ENCODE measurements at places on chromosomes 4 and X. TPM values are rescaled to one million over a fixed set of nuclear protein-coding genes. Genes with fewer than 3 reads are reported as not detected.
A peak's percentile ranks its signal among the peaks of the same experiment; 100 is the strongest.

HTR2C gene
- 11.0 TPM for total RNA-seq

HCCS gene
- 15.1 TPM for total RNA-seq

PNMA6A gene
- 23.2 TPM for total RNA-seq

PCDH10 gene
- total RNA-seq = 110 TPM

TMSB15B gene
- total RNA-seq = 22.4 TPM

KLHL34 gene
- total RNA-seq = not detected

IL15 gene
- total RNA-seq = 1.2 TPM

MAGEE1 gene
- 16.3 TPM for total RNA-seq

TCEAL4 gene
- 54.2 TPM for total RNA-seq

ESX1 gene
- not detected for total RNA-seq

- DNase-seq = no peak
Observed at GRCh38 chr4:88597970-88598660, 5.8 kb downstream of the HERC3 start.

- DNase-seq = no peak
Observed at GRCh38 chr4:5965225-5965624, 53.0 kb downstream of the C4orf50 start.

DNA sequence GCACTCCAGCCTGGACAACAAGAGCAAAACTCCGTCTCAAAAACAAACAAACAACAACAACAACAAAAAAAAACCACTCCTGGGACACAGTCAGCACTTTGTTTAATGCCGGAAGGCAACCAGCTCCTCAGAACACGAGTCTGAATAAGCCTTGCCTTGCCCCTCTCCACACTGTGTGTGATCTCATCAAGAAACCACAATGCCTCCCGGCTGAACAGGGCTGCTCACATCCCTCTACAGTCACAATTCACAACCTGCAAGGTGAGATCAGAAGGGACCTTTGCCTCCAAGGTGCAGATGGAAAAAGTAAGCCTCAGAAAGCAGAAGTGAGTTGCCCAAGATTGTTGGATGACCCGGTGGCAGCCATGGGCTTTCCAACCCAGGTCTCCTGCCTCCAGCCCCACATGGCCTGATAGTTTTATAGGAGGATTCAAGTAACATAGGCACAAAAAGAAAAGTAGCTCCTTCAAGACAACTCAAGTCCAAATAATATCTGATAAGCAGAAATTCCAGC, 80.8 kb downstream of the JAKMIP1 start:
- no peak for DNase-seq

- DNase-seq = no peak
Observed at GRCh38 chrX:130626521-130626920, 224.7 kb downstream of the RBMX2 start.

DNA sequence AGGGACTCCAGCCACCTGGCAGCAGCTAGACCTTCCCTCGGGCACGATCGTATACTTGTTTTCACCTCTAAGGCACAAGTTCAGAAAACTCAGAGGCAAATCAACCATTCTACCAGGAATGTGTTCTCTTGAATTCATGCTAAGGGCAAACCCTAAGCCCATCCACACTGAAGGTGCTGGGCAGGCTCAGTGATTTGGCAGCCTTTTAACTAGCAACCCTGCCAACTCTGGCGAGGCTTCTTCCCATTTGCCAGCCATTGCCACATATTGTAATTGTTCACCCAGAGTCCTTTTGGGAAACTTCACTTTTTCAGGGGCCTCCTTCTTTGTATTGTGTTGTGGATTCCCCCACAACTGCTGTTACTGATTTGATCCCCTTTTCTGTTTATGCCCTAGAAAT, 298.6 kb upstream of the LDB2 start:
- DNase-seq = no peak

DNA sequence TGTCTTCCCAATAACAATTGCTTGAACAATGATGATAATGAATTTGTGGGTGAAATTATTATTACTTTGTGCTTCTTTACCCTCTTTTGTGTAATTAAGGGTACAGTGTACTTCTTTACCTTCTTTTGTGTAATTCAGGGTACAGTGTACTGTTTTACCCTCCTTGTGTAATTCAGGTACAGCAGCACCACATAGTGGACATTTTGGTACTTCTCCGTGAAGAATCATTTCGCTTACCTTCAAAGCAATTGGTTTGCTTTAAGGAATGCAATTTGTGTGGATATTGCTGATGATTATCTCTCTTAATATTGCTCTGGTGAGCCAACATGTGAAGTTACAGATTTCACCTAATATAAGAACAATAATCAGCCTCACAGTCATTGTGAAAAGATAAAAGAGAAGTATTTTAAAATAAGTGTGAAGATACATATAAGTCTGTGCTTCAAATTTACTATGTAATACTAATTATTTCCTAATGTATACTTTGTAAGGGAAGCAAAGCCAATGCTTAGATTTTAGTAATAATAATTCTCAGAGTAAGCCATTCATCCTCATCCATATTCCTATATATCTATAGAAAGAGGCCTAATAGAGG, 27.2 kb upstream of the SEC24B start:
- peak; percentile 7 for DNase-seq

DNA sequence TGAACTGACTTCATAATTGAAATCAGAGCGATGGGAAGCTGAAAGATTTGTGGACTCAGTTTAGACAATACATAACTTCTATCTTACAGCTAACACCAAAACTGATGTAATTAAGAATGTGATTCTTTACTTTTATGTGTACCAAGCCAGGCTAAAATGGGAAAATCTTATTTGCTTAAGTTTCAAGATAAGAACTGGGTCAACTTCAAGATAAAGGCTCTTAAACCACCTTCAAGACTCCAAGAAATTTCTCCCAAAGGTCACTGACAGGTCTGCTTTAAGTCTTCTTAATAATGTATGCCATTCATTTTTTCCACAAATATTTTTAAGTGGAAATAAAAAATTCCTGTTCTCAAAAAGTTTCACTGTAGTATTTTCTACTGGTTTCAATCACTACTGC, 55.5 kb downstream of the DDX60 start:
- no peak for DNase-seq

DNA sequence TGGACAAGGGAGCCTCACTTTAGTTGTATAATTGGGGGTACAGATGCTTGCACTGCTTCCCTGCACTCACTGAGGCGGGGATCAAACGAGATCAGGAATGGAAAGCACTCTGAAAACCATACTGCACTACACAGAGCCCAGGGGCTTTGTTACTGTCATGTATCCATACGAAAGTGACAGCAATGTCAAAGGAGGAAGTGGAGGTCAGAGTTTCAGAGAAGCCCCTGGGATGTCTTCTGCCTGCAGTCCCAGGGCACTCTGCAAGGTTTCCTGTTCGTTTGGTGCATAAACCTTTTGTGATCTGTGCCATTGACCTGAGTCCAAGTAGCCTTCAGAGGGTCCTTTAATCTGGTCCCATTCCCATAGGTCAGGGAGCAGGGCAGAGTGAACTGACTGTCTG, 31.2 kb downstream of the RNF175 start:
- no peak for DNase-seq

DNA sequence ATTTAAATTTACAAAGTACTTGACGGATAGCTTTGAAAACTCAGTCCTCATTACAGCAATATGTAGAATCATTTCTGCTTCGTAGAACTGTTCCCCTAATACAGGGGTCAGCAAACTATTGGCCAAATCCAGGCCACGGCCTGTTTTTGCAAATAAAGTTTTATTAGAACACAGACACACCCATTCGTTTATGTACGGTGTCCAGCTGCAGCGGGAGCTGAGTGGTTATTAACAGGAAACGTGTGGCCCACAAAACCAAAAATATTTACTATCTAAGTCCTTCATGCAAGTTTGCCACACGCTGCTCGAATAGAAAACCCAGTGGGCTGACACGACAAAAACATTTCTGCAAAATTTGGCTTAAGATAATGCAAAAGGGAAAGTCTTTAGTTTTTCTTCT, 146.5 kb downstream of the AFAP1 start:
- no peak for DNase-seq

GRCh38 chr4:130478406-130478805, 1382.5 kb downstream of the C4orf33 start:
- no peak for DNase-seq

GRCh38 chrX:119398974-119399771, at the start of gene SLC25A43:
TSS of gene SLC25A43 (plus strand) at chrX:119399336. CDS start at chrX:119399404, 68 bp downstream.
- DNase-seq = peak; percentile 43

DNA sequence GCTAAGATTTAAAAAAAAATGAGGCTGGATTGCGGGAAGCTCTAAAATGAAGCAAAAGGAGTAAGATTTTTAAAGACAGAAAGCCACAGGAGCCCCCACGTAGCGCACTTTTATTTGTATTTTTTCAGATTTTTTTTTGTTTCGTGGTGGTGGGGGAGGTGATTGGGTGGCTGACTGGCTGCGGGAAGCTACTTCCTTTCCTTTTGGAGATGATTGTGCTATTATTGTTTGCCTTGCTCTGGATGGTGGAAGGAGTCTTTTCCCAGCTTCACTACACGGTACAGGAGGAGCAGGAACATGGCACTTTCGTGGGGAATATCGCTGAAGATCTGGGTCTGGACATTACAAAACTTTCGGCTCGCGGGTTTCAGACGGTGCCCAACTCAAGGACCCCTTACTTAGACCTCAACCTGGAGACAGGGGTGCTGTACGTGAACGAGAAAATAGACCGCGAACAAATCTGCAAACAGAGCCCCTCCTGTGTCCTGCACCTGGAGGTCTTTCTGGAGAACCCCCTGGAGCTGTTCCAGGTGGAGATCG, 908 bp downstream of the PCDH10 start:
- peak; percentile 37 for DNase-seq

GRCh38 chr4:68358988-68359387, 9.1 kb upstream of the YTHDC1 start:
- no peak for DNase-seq

DNA sequence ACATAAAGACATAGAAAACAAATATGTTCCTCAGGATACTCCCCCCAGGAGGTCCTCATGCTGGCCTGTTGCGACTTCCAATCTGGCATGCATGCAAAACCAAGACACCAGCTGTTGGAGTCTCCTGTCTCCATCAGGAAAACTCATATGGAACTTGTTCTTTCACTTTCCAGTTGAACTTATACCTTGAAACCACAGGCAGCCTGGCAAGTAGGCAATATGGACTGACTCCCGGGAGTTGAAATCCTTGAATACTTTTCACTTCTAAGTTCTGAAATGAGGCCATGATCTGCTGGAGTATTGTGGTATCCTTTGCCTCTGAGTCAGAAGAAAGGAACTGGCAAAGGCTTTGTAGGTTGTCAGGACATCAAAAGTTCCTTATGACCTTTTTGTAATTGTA, 444.2 kb downstream of the IDS start:
- no peak for DNase-seq

DNA sequence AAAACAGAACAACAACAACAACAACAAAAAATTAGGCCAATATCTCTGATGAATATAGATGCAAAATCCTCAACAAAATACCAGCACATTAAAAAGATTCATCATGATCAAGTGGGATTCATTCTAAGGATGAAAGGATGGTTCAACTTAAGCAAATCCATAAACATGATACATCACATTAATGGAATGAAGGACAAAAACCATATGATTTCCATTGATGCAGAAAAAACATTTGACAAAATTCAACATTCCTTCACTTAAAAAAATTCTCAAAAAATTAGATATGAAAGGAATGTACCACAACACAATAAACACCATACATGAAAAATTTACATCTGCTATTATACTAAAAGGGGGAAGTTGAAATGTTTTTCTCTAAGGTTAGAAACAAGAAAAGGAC, 103.3 kb downstream of the IL15 start:
- DNase-seq = no peak

GRCh38 chr4:96642490-96642889, 802.6 kb downstream of the PDHA2 start:
- DNase-seq = no peak

GRCh38 chrX:41558531-41558930, 111.4 kb downstream of the NYX start:
- DNase-seq = no peak

DNA sequence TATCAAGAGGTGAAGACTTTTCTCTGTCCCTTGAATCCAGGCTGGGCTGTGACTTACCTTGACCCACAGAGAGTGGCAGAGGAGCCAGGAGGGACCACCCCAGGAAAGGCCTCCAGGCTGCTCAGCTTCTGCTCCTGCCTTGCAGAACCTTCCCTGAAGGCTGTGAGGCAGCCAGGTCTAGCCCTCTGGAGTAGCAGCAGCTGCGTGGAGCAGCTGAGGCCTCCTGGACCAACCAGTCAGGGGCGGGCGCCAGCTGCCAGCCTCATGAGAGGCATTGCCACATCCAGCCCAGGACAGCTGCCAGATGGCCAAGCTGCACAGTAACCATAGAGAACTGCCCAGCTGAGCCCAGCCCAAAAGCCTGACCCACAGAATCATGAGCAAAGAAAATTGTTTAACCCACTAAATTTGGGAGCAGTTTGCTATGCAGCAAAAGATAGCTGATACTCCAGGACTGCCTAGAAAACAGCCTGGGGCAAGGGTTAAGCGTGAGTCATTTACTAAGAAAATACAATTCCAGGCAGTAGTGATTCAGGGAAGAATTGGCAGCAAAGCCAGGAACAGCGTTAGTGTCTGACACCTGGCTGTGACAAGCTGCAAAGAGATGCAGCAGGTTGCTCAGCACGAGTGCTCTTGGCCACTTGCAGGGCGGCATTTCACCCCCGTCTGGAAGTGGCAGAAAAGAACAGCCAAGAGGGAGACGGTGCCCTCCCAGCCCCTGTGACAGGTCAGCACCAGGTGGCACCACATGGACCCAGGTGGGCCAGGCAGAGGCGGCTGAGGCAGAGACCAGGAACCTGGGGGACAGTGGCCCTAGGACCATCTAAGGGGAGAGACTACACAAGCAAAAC, 14.7 kb upstream of the PDE6B start:
- DNase-seq = no peak

DNA sequence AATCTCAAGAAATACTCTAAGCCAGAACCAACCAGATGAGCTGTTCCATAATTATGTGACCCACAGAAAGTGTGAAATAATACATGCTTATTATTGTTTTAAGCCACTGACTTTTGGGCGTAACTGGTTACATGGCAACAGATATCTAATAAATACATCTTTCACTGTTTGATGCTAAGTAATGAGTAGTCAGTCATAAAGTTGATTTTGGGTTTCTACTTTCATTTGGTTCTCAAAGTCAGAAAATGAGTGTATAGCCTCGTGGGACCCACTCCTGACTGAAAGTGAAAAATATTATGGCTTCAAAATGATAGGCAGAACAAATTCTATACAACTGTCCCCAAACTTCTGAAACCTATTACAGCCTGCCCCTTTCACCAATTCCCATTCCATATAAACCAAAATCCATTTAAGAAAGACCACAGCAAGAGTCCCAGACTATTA, 88.0 kb upstream of the CBR4 start:
- no peak for DNase-seq

DNA sequence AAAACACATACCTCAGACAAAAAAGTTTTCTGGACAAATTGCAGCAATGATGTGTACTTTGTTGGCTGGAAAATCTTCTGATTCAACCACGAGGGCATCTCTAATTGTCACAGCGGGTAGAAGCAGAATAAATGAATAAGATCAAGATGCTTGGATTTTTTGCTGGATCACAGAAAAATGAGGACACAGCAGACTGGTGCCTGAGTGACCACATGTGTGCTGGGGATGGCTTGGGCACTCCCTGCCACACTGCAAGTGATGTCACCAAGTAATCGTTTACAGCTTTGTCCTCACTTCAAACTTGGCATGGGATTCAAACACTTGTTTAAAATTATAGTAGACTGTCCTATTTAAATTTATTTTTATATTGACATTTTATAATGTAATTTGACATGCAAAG, 557.0 kb downstream of the SPRY1 start:
- DNase-seq = no peak

GRCh38 chr4:69984030-69984443, 11.7 kb upstream of the STATH start:
- DNase-seq = no peak
